ENCODE measurements at places on chromosomes 7 and 10.

- DNase-seq: no peak
These were observed 84.8 kb downstream of the OAT start for GRCh38 chr10:124333931-124334330.

DNA sequence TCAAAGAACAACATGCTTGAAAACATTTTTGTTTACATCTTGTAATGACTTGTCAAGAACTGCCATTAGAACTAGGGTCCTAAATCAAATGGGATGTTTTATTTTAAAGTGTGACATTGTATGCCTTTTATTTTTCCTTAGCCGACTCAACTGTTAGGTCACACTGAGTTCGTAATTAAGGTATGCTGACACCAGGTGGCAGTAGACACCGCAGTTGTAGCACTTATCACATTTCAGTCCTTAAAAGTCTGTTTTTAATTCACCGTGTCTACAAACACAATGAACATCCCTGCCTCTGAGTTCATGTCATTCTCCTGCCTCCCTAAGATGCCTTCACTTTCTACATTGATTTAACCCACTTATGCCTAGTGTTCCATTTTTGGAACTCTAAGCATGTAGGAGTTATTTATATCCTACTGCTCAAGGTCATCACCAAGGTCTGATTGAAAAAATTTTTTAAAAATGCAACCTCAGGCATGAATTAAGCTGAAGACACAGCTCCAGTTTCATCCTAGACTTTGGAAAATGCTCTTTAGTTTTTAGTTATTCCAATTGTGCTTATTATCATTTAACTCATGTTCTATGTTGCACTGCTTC, 186.1 kb downstream of the BMPER start:
- DNase-seq: peak; percentile 44

GRCh38 chr7:148699024-148699781, 500 bp downstream of the CUL1 start:
- DNase-seq: no peak

- no peak for DNase-seq
These were observed 42.1 kb downstream of the ARHGAP21 start for GRCh38 chr10:24681572-24682088.

- no peak for DNase-seq
These were observed 112.2 kb downstream of the EXOC4 start for GRCh38 chr7:133364959-133365690.

- DNase-seq: no peak
These were observed 185.2 kb downstream of the AVL9 start for GRCh38 chr7:32680259-32681173.
